ENCODE measurements at places on chromosomes 1 and 21.

GRCh38 chr1:203196371-203196770 is 9.9 kb upstream of the CHI3L1 start:
- DNase-seq, result no peak

DNA sequence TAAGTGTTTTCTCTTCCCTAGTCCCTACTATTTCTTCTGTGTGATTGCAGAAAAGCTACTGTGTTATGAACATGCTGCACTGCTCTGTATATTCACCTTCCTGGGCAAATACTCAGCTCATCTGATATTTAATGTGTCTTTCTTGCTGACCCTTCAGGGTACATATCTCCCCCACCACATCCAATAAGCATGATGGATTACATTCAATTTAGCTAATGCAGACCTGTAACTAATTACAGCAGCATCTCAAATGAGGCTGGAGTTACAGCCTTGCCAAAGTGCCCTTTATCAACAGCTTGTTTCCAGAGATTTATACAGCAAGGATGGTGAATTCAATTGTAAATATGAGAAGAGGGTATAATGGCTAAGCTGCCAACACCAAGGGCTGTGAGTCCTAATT is 144.0 kb downstream of the KCNH1 start:
- no peak for DNase-seq

DNA sequence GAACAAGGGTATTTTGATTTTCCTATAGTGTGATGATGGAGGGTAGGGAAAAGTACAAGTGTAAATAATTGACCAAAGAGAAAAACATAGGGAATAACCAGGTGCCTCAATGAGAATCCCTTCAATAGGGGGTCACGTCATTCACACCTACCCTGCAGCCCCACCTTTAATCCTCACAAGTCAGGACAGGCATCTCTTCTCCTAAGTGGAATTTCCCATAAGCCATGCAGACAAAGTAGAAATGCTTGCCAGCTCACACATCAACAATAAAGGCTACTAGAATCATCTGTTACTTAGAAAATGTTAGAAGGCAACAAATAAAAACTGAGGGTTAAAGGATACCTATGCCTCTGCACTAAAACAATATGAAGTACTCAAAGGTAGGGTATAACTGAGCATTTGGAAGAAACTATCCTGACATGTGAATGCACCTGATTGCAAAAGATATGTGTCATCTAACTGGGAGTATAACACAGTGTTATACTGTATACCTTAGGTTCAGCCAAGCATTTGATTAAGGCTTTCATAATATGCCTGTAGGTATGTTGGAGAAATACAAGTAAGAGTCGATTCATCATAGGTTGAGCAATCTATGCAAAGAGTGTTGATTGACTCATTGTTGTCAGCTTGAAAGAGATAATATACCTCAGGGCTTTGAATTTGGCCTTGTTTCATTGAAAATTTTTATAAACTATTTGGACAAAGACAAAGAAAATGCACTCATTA is 32.4 kb upstream of the ATP1A1 start:
- DNase-seq, result no peak

- DNase-seq, result no peak
Measured at GRCh38 chr1:25590096-25590824, 26.3 kb upstream of the MAN1C1 start.

DNA sequence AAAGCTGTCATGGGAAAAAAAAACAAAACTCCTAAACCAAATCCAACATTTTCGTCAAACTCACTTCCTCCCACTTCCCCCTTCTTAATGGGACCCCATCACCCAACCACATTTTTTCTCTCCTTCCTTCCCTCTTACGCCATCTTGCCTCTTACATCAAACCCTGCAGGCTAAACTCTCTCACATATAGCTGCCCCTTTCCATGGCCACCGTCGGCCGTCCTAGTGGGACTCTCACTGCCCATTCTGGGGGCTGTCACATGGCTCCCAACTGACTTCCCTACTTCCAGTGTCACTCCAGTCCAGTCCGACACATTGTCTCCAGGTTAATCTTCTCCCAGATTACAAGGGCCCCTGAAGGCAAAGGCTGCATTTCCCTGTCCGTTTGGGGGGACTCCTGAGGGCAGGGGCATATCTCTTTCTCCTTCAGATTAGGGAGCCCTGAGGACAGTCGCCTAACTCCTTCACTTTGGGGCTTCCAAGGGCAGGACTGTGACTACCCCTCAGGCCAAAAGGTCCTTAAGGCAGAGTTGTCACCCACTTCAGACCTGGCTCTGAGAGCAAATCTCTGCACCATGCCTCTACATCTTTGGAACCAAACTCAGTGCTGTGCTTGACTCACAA is 658 bp downstream of the UBXN11 start:
- no peak for DNase-seq

GRCh38 chr1:195908121-195908520 is 700.1 kb downstream of the KCNT2 start:
- no peak for DNase-seq

- no peak for DNase-seq
Measured at GRCh38 chr1:154154534-154155191, at the start of gene NUP210L. NUP210L (minus strand) TSS chr1:154155073.

DNA sequence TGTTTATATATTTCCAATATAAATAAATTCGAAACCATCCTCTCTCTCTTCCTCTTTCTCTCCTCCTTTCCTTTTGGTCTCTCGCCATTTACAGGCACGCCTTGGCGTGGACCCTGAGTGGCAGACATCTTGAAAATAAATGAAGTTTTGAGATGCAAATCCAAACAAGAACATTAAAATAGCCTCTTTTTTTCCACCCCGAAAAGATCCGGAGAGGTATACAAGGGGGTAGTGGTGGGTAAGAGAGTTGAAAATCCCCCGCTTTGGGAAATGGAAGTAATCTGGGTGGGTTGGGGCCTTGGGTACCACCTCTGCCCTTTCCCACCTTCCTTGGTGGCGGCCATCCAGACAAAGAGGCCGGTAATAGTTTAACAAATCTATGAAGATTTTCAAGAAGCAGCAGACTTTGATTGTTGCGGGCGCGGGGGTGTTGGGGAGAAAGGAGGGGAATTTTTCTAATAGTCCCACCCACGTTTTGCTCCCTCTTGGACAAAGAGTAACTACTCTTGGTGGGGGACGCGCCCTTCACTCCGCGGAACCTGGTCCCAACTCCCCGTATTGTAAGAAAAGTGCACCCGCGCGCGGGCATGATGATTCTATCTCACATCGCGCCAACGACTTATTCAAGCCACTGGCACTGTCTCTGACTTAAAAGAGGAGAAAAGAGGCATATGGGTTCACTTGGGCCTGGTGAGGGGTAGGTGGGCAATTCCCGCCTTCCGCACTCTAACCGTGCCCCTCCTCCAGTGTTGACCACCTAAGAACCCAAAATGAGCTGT is 4.0 kb upstream of the FOXD3 start:
- DNase-seq, result no peak

DNA sequence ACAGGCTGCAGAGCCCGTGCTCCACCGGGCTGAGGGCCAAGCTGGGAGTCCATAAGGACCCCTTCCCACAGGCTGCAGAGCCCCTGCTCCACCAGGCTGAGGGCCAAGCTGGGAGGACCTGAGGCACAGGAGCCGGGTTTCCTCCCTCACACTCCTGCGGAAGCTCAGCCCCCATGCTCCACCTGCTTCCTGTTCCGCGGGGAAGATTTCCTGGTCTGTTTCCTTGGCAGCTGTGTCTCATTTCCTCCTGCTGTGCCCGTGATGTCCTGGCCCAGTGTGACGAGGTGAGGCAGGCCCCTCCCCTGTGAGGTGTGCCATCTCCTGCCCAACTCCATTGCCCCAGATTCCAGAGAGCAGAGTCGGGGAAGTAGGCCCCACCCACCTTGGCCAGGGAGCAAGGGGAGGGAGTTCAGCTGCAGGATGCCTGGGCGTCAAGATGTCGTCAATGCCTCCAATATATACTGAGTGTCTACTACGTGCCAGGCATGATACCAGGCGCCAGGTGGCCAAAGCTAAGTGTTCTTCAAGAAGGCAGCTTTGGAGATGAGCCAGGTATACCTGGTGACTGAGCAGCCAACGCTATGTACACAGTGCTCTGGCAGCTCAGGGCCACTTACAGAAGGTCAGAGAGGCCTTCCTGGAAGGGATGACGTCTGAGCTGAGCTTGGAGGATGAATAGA is 58.8 kb downstream of the NAV1 start:
- DNase-seq, result no peak

DNA sequence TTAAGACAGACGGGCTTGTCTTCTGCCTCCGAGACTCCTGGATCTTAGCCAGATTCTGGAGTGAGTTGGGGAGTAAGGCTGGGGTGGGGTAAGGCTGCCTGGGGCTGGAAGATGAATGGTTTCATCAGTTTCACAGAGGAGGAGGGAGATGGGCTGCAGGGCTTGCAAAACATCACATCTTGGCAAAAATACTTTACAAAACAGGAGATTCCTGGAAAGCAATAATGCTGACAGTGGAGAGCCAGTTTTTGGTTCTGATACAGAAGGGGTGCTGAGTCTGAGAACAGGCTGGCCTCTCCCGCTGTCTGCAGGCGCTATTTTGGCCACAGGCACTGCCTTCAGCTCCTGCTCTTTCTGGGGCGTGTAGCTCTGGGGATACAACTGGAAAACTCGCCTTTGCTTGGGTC is 83.4 kb upstream of the KCNE2 start:
- DNase-seq, result no peak

DNA sequence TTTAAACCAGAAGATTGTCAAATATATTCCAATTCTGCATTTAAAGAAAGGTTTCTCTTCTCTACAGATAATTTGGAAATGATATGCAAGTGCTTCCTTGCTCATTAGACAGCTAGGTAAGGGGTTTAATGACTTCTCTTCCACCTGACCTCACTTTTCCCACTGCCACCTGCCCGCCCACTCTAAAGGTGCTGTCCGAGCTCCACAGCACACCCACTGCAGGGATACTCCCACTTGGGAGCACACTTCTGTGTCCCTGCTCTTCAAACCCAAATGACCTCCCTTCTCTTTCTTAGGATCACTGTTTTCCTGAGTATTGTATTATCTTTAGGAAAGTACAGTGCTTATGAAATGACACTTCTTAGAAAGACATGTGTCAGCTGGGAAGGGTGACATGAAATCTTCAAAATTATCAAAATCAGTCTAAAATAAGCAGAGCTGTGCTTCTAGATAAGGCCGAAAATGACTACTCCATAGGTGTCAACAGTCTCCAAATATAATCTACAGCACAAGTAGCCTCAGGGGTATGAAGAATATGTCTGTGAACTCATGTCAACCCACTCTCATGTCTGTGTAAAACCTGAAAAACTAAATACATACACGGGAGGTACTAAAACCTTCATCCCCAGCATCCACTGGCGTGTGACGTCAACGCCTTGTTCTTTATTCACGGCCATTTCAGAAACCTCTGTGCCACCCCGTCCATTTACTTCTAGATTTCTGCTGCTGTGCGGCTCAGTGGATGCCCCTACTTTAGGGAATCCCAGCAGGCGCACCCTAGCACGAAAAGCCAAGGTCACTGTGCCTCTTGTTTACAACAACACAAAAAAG is 71.0 kb downstream of the SLC45A1 start:
- DNase-seq, result no peak

DNA sequence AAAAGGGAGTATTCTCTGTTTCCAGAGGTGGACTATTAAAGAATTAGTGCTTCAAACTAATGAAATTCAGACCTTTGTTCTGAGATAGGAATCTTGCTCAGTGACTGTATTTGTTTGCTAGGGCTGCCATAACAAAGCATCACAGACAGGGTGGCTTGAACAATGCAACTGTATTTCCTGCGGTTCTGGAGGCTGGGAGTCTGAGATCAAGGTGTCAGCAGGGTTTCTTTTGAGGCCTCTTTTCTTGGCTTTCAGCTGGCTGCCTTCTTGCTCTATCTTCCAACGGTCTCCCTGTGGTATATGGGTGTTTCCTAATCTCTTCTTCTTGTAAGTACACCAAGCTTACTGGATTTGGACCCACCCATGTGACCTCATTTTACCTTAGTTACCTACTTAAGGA is 264.6 kb upstream of the PROX1 start:
- no peak for DNase-seq

DNA sequence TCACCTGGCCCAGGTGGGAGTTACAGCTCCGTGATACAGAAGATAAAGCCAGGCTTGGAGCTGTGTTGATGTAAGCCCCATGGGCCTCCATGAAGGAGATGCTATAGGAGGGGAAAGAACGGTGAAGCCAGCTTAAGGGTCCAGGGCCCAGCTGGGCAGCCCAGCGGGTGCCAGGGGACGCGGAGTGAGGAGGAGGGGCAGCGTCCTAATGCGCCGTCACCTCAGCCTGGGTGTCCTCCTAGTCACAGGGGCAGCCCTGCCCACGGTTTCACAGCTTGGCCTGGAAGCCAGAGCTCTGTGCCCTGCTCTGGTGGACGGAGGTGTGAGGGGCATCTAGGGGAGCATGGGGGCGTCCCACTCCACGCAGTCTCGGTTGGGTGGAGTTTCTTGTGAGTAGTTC is 52.7 kb upstream of the TTC34 start:
- no peak for DNase-seq

GRCh38 chr1:30618335-30618747 is 105.0 kb downstream of the MATN1 start:
- no peak for DNase-seq
